Naive thymus-derived CD4-positive, alpha-beta T cell (primary cell): ENCODE measurements at places on chromosomes 1 and 21.

- DNase-seq = no peak
Observed at GRCh38 chr1:92473781-92474495, 12.8 kb downstream of the GFI1 start.

- peak; percentile 79 for DNase-seq
Observed at GRCh38 chr1:154221278-154222001, 685 bp downstream of the UBAP2L start.

DNA sequence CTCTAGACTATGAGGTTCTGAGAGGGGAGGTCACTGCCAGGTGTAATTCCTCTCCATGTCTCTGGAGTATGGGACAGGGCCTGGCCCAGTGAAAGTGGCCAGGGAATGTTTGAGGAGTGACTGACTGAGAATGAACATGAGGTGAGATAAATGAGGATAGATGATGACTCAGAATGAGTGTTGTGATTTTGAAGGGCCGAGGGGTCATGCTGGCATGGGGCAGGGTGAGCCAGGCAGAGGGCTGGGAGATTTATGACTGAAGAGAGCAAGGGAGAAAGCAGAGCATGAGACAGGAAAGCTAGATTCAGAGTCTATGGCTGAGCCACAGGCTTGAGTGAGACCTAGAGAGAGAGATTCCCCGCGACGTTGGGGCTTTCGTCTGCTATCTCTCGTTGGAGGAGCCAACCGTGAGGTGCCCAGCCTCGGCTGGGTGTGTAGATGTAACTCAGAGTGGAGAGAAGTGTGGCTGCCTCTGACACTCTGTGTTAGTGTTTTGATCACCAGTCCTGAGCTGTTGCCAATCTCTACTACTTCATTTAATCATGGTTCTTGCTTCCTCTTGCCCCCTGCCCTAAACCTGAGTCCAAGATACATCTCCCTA is 50.1 kb downstream of the FOXD2 start:
- no peak for DNase-seq

DNA sequence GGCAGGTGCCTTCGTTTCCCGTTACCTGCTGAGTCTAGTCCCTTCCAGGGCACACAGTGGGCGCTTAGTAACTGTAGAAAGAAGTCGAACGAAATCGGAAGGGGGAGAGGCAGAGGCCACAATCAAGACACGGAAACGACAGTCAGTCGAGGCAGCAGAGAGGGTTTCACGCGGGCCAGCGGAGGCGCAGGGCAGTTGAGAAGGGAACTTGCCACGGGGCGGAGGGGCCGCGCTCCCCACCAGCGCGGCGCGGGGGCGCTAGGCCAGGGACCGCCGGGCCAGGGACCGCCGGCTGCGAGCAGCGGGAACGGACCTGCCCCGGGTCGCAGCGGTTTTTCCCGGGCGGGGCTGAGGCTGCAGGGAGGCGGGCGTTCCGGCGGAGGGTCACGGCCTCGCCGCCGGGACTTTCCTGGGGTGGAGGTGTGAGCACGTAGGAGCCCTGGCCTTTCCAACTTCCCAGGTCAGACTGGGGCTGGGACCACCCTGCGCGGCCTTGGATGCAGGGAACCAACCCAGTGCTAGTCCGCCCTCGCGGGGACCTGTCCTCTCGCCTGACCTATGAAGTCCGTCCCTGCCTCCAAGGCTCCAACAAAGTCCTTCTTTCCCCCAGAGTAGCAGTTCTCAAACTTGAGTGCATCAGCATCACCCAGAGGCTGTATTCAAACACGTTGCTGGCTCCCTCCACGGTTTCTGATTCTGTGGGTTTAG is 150.1 kb upstream of the FGGY start:
- DNase-seq = peak; percentile 31

GRCh38 chr1:36446271-36446670 is 4.0 kb downstream of the OSCP1 start:
- no peak for DNase-seq

- DNase-seq = no peak
Observed at GRCh38 chr1:160679893-160680292, 31.7 kb downstream of the CD48 start.

DNA sequence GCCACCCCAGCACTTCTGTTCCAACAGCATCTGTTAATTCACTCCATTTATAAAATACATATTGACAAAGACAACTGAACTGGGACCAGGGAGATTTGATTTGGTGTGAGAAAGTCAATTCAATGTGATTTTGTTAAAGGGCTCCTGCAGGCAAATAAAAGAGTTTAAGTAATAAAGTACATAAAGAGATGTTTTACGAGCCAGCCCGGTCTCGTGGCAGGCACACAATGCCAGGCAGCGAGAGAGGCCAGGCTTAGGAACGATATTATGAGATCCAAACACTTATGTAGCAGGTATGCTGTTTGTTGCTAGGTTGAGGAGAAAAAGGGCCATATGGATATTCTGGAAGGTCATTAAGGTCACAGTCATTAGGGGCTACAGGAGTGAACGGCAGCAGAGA is 227.1 kb downstream of the KCTD3 start:
- DNase-seq = no peak

- DNase-seq = no peak
Observed at GRCh38 chr1:7470904-7471638, 300.0 kb upstream of the VAMP3 start.

DNA sequence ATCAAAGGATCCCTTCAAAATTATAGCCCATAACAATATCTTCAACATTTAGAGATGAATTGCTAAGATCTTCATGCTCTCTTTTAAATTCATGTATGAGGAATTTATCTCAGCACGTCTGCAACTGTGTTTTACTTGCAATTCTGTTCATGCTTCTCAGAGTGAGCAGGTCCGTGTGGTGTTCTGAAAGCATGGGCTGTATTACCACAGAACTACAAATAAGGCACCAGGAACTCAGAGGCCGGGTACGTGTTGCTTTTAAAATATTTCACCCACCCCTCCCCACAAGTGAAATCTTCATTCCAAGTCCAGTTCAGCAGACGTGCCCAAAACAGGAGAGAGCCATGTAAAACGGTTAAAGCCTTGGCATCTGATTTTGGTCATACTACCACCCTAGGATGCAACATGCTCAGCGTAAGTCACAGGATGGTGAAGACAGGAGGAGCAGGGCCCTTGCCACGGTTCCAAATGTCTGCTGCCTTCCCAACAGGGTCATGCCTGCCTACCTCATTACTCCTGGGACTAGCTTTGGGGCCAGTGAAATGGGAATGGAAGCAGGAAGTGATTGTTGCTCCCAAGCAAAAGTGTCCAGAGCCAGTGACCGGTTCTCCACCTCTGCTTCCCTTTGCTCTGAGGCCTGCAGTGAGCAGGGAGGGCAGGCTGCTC is 133.7 kb downstream of the PTPN14 start:
- DNase-seq = no peak
